ENCODE measurements at places on chromosomes 6 and 20.
A peak's percentile ranks its signal among the peaks of the same experiment; 100 is the strongest.

GRCh38 chr6:72552938-72553337, 68.9 kb upstream of the KCNQ5 start:
- peak; percentile 35 for DNase-seq

GRCh38 chr6:129648819-129649491, 61.0 kb downstream of the ARHGAP18 start:
- DNase-seq: no peak

DNA sequence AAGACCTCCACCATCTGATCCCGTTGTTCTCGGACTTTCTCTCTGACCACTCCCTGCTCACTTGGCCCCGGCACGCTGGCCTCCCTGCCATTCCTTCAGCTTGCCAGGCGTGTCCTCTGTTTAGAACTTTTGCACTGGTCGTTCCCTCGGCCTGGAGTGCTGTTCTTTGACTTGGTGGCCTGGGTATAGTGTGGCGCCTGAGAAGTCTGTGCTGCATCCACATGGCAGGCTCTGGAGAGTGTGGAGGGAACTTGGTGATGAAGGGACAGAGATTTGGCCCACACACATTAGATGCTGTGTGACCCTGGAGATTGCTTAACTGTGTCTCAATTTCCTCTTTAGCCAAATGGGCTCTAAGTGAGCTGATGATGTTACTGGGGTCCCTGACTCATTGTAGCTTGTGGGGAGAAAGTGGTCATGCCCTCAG, 13.0 kb upstream of the TGM2 start:
- DNase-seq: no peak

DNA sequence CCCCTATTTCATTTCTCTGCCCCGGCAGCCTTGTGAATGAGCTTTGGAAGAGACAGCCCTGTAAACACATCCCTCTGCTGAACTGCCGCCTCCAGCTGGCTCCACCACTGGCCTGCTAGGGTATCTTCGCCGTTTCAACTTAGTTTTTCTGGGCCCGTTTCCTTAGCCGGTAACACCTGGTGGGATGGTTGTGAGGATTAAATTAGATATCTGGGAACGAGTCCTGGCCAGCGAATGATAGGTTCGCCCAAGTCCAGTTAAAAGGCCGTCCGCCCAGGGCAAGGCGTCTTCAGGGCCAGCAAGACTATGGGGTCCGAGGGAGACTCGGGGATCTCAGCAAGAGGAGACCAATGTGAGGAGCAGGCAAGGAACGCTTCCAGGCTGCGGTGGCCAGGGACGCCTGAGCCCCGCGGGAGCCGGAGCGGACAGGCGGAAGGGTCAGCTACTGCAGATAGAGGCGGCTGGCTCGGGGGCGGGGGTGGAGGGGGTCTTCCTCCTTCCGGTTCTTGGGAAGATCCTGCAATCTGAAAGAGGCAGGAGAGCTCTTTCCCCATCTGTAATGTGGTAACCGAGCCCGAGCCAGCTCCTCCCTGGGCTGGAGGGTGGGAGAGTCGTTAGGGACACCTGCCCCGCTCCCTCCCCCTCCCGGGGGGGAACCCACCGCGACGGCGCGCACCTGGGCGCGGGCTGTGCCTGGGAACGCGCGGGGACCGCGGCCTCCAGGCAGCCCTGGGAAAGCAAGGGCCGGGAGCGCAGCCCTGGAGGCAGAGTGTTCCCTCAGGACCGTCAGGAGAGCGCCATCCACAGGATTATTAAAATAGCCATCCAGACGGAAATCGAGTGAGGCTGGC, 4.5 kb upstream of the PTCRA start:
- DNase-seq: no peak

- peak; percentile 48 for DNase-seq
These were observed 40.5 kb upstream of the ZBTB24 start for GRCh38 chr6:109523478-109523877.
